NCI-H187 treated with DMSO at 0.1 percent for 48 hours (cell line): ENCODE measurements at places on chromosomes 16 and 17.

- no peak for DNase-seq
Measured at GRCh38 chr16:72838586-72838910, 209.4 kb downstream of the ZFHX3 start.

- DNase-seq: no peak
Measured at GRCh38 chr16:87418644-87419043, 26.5 kb downstream of the MAP1LC3B start.

- no peak for DNase-seq
Measured at GRCh38 chr16:2585651-2586081, 47.8 kb downstream of the PDPK1 start.

DNA sequence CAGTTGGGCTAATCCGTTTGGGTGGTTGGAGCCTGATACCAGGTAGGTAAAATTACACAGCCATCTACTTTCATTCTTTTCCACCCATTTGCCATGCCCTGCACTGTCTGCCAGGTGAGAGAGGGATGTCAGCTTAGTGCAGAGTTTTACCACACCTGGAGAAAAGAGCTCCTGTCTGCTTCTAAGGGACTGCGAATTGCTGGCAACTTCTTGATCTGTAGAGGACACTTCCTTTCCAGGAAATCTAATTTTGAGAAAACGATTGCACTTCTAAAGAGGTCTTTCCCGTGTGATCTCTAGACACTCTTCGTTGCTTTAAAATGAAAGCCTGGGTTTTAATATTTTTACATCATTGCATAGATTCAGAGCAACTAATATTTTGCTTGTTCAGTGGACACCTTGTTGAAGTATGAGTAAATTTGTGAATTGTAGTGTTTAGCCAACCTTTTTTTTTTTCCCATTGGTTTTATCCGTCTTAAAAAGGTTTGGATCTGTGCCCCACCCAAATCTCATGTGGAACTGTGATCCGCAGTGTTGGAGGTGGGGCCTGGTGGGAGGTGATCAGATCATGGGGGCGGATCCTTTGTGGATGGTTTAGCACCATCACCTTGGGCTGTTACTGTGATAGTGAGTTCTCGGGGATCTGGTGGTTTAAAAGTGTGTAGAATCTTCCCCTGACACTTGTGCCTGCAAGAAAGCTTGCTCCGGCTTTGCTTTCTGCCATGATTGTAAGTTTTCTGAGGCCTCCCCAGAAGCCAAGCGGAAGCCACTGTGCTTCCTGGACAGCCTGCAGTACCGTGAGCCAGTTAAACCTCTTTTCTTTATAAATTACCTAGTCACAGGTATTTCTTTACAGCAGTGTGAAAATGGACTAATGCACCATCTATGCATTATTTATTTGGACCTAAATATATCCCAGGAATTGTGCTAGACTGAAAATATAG, 104.6 kb downstream of the PRKCA start:
- DNase-seq: no peak

DNA sequence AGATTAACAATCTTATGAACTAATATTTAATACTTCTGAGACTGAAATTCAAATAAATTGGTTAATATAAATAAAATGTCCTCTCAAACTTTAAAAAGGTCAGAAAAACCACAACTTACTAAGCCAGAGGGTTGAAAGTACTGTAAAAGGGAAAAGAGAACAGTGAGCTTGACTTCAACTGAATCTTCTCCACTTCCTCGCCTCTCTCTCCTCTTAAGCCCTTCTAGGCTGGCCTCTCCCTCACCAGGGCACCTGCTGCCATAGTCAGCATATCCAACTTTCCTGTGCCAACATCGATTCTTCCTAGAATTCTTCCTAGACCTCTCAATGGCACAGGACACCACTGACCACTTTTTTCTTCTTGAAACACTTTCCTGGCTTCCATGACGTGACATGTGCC, 19.4 kb downstream of the GNA13 start:
- DNase-seq: no peak

DNA sequence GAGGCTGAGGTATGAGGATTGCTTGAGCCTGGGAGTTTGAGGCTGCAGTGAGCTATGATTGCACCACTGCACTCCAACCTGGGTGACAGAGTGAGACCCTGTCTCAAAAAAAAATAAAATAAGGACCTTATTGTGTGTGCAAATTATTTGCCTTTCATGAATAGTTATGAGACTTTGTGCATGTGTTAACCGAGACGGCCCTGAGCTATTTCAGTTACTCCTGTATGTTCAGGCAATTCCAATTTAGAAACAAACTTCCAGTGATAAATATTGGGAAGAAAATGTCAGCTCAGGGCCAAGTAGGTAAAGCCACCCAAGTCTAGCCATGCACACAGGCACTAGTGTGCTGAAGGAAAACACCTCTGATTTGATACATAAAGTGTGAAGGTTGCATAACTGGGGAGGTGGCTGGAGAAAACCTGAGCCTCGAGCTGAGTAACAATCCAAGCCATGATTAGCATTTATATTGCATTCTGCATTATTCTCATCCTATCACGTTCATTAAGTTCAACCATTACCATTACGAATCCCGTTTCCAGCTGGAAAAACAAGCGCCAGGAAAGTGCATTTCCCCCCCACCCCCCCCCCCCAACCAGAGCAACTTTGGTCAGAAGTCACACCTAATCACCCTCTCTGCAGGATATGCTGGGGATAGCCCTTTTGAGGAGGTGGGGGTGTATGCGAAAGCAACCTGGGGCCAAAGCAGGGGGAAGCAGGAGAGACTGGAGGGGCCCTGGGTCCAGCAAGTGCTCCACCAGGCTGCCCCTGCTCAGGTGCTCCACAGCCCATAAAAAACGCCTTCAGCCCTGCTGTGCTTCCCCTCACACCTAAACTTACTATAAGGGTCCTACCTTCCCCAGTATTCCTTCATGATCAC, 18.6 kb upstream of the ENDOV start:
- DNase-seq: no peak

DNA sequence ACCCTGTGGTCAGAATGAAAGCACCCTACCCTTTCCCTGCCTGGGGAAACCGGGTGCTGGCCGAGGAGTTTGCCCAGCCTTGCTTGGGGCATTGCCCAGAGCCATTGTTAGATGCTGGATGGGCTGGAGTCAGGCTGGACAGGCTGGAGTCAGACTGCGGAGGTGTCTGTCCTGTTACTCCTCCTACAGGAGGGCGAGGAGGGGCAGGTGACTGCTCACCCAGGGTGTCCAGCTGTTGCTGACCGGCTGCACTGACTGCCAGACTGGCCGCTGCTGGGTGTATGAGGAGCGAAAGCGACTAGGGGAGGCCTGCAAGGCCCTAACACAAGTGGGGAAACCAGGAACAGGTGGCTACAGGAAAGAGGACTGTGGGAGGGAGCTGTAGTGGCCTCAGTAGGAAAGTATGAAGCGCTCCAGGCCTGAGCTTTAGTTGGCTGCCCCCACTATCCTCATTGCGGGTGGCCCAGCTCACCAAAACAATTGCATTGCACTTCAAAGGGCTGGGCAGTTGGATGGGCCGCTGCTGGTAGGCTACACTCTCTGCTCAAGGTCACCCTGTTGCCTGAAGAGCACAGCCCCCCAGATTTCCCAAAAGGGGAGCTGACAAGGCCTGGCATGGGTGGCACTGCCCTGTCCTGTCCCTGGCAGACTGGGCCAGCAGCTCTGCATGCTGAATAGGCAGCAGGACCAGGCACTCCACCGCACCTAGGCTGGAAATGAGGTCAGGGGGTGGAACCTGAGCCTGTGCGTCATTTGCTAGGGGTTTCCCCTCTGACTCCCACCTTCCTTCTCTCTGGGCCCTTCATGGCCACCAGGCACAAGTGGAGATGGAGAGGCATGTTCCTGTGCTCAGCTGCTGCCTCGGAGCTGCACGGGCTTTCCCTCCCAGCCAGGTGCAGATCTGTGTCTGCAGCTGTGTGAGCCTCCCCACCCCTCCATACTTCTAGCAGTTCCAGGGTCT, 18.4 kb downstream of the LDHD start:
- peak; percentile 7 for DNase-seq

DNA sequence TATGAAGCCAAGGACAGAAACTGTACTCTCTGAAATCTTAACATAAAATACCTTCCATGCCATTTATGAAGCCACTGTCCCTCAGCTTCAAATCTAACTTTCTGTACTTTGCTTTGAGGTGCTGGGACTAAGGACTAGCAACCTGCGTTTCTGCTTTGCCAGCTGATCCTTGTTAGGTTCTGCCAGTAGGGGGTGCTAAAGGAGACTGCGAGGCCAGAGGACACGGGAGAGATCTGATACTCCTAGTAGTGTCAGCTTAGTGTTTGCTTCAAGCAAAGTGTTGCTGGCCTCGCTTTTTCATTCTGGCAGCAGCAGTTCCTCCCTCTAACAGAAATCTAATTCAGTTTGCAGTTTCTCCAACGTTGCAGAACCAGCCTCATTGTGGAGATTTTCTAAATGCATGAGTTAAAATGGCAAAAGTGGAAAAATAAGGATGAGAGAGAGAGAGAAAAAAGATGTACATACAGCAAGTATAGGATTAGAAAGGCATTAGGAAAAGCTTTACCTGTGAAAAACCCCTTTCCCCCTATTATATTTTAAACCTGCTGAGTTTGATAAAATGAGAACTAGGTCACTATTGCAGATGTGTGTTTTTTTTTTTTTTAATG, 297.5 kb downstream of the CA10 start:
- DNase-seq: no peak

- DNase-seq: no peak
Measured at GRCh38 chr17:48244121-48244711, 136.7 kb downstream of the SNX11 start.

GRCh38 chr16:86320237-86320595, 190.1 kb upstream of the FOXF1 start:
- no peak for DNase-seq
